Karpas-422 (cell line): ENCODE measurements at places on chromosomes 5 and 9. TPM values are rescaled to one million over a fixed set of nuclear protein-coding genes. Genes with fewer than 3 reads are reported as not detected.

The MARVELD2 gene
- total RNA-seq = 0.11 and 0.48 TPM in 2 replicates

DNA sequence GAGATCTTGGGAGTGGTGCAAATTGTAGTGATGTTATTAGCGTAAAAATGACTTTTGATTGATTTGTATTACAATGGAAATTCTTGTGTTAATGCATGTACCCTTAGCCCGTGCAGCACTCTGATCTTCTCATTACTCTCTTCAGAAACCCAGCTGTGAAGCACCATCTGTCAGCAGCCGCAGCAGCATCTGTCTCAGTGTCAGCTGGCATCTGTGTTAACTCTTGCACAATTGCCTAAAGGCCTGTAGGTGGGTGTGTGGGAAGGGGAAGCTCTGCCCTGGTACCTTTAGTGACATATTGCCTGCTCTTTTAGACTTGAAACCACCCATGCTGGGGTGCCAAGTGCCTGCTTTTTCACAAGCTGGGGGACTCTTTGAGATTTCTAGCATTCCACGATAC, 101.3 kb downstream of the FBXL7 start:
- DNase-seq = no peak

The ARHGEF39 gene
- total RNA-seq = 15.3 and 16.0 TPM in 2 replicates

- no peak for DNase-seq
Measured at GRCh38 chr9:15352306-15352705, 45.3 kb upstream of the TTC39B start.

- no peak for DNase-seq
Measured at GRCh38 chr9:120030847-120031246, 549.1 kb downstream of the CDK5RAP2 start.

GRCh38 chr9:89991204-89991790, 386.5 kb downstream of the GADD45G start:
- DNase-seq = no peak

DNA sequence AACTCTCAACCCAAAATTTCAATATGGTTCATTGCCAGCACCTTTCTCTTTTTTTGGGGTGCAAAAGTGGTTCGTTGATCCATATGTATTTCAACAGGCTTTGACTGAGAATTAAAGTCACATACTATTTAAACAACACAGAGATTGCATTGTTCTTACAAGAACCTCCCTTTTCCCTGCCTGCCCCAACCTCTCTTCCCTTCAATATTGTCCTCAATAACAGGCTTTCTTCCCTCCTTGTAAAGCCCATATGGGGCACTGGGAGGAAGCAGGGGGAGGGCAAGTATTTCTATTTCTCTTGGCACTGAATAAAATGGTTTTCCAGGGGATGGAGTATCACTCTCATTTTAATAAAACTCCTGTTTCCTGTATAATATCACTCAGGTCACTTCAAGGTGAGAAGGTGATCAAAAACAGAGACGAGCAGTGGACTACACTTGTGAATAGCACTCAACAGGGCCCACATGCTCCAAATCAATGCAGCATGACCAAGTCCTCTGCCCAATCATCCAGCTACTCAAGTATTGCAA, 65.1 kb downstream of the EFNA5 start:
- DNase-seq = no peak

DNA sequence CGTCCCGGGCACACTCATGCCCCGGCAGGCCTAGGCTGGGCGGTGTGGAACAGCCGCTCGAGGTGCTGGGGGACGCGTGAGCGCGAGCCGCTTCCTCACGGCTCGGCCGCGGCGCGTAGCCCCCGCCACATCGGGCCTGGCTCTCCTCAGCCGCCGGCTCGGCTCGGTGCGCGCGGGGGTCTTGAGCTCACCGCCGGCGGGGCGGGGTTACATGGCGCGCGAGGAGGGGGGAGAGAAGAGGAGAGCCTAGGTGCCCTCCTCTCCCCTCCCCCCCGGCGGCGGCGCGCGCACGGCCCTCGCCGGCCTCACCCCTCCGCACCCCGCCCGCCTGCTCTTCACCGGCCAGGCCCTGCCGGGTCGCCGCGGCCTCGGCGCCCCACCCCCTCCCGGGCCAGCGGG, 7.7 kb downstream of the RANBP6 start:
- peak; percentile 90 for DNase-seq
